Anterior cingulate cortex (tissue), 58 donors: ENCODE measurements at places on chromosomes 1 and 21.

DNA sequence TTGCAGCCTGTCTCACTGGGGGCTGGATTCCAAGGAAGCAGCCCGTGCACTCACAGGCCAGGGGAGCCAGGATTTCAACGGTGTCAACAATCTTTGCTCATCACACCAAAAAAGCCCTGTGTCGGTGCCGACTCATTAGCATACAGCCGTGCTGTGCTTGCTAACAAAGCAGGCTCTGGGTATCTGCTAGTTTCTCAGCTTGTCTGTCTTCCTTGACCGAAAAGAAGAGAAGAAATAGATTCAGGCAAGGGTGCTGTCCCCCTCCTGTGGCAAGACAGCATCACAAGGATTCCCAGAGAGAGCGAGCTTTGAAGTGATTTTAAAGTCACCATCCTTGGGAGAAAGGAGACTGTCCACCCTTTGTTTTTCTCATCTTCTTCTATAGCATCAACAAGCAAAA is 214.7 kb downstream of the SDCCAG8 start:
- DNase-seq: peak; percentile 48

DNA sequence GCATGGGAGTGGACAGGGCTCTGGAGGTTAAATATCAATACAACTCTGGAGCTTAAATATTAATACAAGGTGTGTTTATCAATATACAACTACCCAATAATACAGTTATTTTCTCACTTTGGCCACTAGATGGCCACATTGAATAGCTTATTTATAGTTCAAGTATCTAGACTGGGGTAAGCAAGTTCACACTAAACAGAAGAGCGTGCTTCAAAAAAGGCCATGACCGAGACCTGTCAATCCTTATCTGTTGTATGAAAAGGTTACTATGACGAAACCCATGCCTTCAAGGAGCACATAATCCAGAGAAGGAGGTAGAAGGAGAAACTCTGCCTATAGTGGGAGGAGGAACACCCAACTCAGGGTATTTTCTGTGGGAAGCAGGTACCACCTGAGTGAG is 29.1 kb downstream of the CHML start:
- no peak for DNase-seq

DNA sequence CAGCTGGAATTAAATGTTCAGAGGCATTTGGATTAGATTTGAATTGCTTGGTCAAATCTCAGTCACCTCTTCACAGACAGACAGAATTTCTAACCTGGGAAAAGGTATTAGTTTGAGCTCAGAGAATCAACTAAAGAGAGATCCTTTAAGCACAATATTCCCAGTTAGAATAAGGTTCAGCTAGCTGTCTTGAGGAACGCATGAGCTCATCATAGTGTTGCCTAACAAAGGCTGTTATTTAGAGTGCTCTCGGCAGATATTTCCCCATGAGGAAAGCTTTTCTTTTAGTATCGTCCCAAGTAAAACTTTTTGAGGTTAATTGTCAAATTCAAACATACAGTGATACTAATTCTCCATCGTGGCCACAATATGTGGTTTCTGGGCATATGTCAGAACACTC is 269.9 kb downstream of the HLX start:
- no peak for DNase-seq

- DNase-seq: no peak
Observed at GRCh38 chr1:200951016-200951415, 56.3 kb downstream of the INAVA start.

DNA sequence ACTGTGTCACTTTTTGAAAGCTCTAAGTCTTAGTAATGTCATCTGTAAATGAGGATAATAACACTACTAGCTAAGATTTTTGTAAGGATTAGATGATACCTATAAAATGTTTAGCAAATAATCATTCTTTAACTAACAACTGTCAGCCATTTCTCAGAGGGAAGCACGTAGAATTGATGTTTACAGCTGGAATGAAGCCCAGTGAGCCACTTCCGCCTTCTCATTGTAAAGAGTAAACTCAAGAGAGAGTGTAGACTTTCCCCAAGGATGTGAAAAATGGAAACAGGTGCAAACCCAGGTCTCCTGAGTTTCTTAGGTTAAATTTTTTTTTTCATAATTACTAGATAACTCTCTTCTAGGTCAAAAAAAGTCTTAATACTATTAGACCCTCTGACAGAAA is 4.9 kb downstream of the GREM2 start:
- DNase-seq: no peak

- no peak for DNase-seq
Observed at GRCh38 chr1:29669912-29670311, 433.6 kb downstream of the PTPRU start.

DNA sequence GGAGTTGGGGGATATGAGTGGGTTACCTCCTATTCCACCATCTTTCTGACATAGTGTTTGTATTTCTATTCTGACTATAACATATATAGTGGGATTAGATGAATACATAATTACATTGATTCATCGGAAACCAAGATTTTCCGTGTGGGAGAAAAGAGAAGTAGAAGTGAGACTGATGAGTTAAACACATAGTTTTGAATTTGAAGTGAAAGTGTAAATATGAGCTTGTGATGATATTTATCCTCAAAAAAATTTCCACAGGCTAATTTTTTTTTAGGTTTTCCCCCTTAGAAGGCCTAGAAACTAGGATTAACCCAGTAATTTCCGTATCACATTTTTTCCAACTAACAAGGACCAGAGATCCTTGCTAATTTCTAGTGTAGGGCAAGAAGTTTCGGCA is 6.9 kb downstream of the CD1B start:
- no peak for DNase-seq

DNA sequence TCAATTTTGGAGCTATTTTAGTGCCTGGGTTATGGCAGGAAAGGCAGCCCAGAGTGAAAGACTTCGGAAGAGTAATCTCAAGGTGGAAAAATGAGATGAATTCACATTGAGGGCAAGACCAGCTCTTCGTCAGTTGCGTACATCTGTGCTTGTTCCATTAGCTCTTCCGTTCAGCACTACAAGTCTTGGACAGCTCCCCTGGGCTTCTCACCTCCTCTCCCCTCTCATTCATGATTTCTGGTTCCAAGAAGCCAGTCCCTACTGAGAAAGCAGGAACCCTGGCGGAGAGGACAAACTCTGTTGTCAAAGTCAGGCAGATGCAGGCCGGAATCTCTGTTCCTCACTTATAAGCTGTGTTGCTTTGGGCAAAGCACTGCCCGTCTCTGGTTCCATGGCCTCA is 76.5 kb downstream of the ACTL8 start:
- no peak for DNase-seq

DNA sequence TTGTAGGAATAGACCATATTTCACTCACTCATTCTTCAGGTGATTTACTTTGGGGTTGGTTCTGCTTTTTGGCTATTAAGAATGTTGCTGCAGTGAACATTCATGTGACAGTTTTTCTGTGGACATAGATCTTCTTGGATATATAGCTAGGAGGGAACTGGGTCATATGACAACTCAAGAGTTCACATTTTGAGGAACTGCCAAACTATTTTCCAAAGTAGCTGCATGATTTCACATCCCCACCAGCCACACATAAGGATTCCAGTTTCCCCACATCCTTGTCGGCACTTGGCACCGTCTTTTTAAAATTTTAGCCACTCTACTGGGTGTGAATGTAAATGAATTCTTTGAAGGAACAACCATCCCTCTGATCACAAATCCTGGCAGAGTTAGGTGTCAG is 126.0 kb downstream of the PRDM2 start:
- DNase-seq: no peak

DNA sequence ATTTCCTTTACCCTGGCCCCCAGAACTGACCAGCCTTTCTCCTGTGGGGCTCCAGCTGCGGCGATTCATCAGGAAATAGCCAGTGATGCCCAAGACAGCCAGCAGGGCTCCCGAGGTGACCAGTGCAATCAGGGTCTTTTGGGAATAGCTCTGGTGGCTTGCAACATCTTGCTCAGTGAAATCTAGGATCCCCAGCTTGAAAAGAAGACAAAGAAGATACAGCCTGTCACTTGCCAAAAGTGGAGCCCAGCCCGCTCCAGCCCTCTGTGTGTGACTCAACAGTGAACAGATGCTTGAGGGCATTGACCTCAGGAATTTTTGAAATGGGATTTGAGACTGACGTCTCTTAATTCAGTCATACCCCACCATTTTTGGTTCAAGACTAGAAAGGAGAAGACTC is 22.3 kb downstream of the CD34 start:
- no peak for DNase-seq

DNA sequence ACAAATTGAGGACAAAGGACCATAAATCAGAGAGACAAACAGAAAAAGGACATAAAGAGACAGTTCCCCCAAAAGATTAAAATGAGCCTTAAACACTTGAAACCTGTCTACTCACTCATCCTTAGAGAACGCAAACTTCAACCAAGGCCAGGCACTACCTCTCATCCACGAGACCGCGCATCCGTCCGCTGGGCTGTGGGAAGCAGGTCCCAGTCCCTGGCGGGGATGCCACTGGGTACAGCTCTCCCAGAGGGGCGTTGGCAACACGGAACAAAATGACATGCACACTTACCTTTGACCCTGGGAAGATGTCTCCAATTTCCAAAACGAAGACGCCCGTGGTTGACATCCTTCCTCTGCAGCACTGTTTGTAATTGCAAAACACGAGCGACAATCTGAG is 16.5 kb upstream of the ADARB1 start:
- no peak for DNase-seq

DNA sequence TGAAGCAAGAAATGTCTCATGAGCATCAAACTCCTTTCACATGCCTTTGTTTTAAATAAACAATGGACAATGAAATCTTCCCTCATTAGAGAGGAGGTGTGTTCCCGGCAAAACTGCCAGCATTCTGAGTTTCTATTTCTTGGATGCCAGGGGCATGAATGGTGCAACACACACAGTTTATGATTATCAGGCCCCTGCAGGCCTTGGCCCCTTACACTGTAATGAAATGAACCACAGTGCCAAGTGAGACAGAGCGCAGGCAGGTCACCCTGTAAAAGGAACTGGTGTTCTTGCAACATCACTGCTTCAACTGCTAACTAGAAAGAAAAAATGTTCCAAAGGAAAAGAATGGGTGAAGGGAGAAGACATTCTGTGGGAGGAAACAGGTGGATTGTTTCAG is 3.8 kb upstream of the PIGC start:
- DNase-seq: no peak

GRCh38 chr1:107942814-107943213 is 22.2 kb downstream of the VAV3 start:
- no peak for DNase-seq

GRCh38 chr1:203407296-203407695 is 56.4 kb upstream of the FMOD start:
- no peak for DNase-seq

DNA sequence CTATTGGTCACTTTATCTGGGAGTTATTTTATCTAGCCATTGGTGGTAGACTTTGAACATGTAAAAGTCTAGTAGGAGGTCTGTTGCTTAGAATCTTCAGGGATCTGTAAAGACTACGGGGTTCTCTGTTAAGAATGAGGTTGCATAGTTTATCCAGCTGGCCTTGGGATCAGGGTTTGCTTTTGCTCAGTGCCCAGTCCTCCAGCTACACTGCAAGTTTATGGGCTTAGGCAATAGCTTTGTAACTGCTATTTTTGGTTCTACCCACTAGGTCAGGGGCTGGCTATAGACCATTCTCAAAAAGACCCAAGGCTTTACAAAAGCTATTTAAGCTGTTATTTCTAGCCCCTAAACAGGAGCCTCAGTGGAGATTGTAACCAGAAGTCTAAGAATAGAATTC is 9.8 kb downstream of the SH3GLB1 start:
- no peak for DNase-seq

GRCh38 chr1:147246910-147247655 is 4.6 kb downstream of the CHD1L start:
- peak; percentile 10 for DNase-seq

DNA sequence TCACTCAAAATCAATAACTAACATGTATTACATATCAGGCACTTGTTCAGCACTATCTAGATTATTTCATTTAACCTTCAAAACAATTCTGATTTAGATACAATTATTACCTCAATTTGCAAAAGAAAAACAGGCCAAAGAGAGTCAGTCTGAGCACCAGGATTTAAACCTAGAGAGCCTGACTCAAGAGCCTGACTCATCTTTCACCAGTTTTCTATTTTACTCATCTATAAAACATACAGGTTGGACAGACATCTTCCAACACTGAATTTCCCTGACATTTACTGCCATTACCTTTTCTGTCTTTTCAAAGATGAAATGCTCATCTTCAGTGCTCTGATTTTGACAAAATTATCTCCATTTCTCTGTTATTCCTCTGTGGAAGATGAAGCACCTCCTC is 116.5 kb downstream of the MRPL39 start:
- no peak for DNase-seq

DNA sequence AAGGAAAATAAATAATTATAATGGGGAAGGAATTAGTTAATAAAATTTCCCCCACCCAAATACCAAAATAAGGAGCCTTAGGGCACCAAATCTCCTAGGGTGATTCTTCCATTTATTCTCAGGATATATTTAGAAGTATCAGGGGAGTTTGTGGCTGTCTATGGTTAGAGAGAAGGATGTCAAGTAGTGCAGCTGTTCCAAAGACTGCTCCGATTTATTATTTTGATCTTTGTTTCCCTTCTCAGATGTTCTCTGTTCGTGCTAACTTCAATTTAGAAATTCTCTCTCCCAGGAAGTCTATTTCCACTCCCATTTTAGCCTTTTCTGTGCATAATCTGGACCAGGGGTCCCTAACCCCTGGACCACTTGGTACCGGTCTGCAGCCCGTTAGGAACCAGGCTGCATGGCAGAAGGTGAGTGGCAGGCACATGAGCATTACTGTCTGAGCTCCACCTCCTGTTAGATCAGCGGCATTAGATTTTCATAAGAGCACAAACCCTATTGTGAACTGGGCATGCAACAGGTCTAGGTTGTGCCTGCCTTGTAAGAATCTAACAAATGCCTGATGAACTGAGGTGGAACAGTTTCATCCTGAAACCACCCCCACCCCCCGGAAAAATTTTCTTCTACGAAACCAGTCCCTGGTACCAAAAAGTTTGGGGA is 9.3 kb upstream of the MAST2 start:
- DNase-seq: no peak

- no peak for DNase-seq
Observed at GRCh38 chr21:30717105-30717504, 1.5 kb downstream of the KRTAP21-3 start.

GRCh38 chr1:203593723-203594122 is 32.9 kb upstream of the ATP2B4 start:
- no peak for DNase-seq

- no peak for DNase-seq
Observed at GRCh38 chr1:88145752-88146151, 538.3 kb upstream of the PKN2 start.
